Immature natural killer cell (primary cell): ENCODE measurements at places on chromosomes 11 and 22. TPM values are rescaled to one million over a fixed set of nuclear protein-coding genes. Genes with fewer than 3 reads are reported as not detected.

DNA sequence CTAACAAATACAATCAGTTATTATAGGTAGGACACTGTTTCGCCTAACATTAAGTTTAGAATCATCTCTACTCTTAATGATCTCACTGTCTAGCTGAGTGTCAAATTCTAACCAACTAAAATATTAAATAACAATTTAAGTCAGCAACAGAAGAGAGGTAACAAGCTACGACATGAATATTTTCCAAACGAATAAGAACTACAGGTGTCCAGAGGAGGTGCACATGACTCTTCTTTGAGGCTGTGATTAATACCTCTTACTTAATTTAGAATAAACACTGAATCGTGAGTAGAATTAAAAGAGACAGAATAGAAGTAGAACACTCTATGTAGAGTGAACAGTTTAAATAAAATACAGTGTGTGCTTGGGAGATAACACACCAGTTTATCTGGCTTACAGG lies 619.0 kb upstream of the ARHGAP42 start:
- no peak for DNase-seq

DNA sequence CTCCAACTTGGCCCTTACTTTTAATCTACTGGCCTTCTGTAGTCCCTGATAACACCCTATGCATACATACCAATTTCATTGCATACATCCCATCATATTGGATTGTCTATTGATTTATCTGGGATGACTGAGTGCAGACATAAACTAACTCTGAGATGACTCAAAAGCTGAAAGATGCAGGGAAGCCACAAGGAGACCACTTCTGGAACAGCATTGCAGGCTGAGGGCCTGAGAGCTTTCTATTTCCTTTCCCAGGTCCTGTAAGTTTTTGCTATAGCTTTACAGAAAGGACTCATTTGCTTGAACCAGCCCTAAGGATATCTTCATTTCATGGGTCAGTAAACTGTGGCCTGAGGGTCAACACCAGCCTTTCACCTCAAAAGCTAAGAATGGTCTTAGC lies 15.1 kb upstream of the SPON1 start:
- DNase-seq: no peak

GRCh38 chr11:115566180-115566764 lies 62.1 kb upstream of the CADM1 start:
- no peak for DNase-seq

- no peak for DNase-seq
Measured at GRCh38 chr11:45436966-45437365, 150.8 kb upstream of the SYT13 start.

Gene CATSPERZ
- not detected for polyA plus RNA-seq

Gene SAMM50
- polyA plus RNA-seq: 88.8 TPM
